Kidney tubule cell (primary cell): ENCODE measurements at places on chromosomes 16 and 17.

DNA sequence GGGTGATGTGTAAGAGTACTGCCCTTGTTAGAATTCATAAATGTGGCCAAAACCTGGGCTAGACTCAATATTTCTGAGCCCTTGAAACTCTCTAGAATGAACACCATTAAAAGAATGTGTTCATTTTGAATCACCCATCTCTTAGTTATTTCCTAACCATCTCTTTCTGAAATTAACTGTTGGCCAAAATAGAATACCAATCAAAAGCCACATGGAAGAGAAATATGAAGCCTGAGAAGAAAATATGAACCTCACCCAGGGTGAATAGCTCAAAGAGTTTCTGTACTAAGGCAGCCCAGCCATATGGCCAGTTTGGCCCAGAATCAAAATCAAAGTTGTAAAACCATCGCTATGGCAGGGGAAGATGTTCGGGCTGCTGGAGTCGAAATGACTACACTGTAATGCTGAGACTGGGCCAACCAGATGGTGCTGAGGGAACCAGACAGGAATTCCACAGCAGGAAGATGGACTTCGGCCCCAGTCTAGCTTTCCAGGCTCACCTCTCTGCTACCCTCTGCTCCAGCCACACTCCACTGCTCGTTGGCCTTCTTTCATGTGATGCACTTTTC, 154.3 kb upstream of the ZFHX3 start:
- peak; percentile 45 for DNase-seq

- no peak for DNase-seq
Observed at GRCh38 chr16:89023621-89024511, 46.9 kb upstream of the CBFA2T3 start.

DNA sequence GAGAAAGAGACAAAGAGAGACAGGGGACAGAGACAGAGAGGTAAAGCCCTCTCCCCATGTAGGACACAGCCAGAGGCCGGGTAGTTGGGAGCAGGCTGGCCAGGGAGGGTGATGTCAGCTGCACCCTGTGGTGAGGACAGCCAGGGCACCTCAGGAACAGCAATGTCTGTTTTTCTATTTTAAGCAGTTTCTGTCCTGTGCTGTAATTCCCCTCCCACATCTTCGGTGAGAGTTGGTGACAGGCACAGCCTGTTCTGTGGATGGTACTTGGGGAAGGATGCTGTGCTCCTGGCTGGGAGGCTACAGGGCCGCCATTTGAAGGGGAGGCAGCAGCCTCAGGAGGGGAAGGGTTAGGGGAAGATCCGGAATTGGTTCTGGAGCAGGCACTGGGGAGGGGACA, 163.5 kb downstream of the SDK2 start:
- DNase-seq, result no peak

GRCh38 chr17:5468075-5468473, 708 bp downstream of the DHX33 start:
- no peak for DNase-seq

DNA sequence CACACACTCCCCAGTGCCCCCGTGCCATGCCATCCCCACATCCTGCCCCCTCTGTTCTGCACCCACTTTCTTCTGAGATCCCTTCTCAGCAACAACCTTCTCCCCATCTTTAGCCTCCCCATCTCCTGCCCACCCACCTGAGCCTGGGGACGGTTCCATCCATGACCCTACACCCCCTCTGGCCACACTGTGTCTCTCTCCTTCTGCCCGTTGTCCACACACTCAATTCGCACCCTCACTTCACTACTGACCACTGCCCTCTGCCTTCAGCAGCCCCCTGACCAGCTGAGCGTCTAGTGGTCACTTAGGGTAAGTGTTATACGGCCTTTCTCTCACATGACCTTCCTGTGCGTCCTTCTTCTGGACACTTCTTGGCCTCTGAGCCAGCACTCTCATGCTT, 6.1 kb downstream of the ARHGAP27 start:
- no peak for DNase-seq

- DNase-seq, result no peak
Observed at GRCh38 chr17:45915263-45915662, 20.9 kb downstream of the MAPT start.

- DNase-seq, result no peak
Observed at GRCh38 chr17:64115043-64115698, 14.8 kb downstream of the ERN1 start.

DNA sequence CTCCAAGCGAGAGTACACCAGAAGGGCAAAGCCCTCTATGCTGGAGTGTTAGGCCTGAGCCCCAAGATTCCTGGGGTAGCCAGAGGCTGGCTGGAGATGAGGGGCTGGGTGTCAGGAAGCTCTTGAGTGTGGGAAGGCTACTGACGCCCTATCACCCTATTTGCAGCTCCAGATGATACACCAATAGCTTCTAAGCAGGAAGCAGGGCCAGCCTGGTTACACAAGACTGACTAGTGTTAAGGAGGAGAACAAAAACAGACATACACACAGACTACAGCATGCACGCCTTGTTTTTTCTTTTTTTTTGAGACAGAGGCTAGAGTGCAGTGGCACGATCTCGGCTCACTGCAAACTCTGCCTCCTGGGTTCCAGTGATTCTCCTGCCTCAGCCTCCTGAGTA, 15.9 kb downstream of the POLR3K start:
- DNase-seq, result no peak

DNA sequence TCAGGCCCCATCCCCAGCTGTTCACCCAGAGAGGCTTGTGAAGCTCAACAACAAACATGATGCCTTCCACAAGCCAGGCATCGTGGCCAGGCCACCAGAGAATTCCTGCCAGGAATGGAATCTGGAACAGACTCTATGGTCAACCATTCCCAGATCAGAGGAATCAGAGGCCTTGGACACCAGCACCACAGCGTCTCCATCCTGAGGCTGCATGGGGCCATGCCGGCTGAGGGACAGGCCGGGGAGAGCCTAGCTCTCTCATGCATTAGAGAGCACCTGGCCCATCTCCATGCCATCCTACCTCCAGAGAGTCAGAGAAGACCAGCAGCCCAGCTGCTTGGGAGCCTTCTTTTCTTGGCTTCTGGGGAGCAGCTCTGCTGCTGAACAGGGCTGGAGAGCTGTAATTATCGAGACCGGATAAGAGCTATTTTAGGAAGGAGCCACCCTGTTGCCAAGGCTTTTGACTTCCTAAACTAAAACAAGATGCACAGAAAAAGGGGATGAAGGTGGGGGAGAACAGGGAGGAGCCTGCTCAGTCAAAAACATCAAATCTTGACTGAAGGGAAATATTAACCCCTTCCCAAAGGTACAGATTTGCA, 24.5 kb upstream of the MTMR4 start:
- DNase-seq, result no peak

GRCh38 chr16:84138824-84139627, 6.0 kb downstream of the HSDL1 start:
- DNase-seq, result peak; percentile 34

- DNase-seq, result no peak
Observed at GRCh38 chr17:2517539-2517938, 5.9 kb upstream of the METTL16 start.

- no peak for DNase-seq
Observed at GRCh38 chr16:1895949-1896675, 22.1 kb downstream of the HS3ST6 start.
